Stimulated activated naive CD8-positive, alpha-beta T cell treated with anti-CD3 and anti-CD28 coated beads, Interleukin-15, Interleukin-2, amounts not matched to agents 100 U/mL and 50 U/mL, for 24 hours (primary cell): ENCODE measurements at places on chromosomes 5 and 9.

GRCh38 chr5:141345327-141345726 lies 1.7 kb downstream of the PCDHGA3 start:
- DNase-seq: no peak

DNA sequence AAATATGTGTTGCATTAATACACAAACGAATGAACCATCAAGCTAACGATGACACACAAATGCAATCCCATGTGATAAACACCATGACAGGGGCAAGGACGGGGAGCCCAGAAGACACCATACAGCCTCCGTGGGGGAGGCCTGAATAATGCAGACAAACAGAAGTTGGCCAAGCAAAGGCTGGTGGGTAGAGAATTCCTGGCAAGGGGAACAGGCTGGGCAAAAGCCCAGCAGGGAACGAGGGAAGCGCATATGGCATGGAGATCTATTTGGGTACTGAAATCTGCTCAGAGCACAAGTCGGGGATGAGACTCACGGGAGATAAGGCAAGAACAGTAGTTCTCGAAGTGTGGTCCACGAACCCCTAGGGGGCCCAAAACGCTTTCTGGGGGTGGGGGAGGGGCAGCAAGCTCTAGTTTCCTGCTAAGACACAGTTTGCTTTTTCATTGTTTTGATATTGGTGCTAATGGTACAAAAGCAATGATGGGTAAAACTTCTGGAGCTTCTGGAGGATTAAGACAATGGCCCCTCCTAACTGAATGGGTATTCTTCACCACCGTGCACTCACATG lies 42.9 kb upstream of the FBXW11 start:
- no peak for DNase-seq

- no peak for DNase-seq
These were observed 172.1 kb downstream of the SNX18 start for GRCh38 chr5:54689411-54690251.

DNA sequence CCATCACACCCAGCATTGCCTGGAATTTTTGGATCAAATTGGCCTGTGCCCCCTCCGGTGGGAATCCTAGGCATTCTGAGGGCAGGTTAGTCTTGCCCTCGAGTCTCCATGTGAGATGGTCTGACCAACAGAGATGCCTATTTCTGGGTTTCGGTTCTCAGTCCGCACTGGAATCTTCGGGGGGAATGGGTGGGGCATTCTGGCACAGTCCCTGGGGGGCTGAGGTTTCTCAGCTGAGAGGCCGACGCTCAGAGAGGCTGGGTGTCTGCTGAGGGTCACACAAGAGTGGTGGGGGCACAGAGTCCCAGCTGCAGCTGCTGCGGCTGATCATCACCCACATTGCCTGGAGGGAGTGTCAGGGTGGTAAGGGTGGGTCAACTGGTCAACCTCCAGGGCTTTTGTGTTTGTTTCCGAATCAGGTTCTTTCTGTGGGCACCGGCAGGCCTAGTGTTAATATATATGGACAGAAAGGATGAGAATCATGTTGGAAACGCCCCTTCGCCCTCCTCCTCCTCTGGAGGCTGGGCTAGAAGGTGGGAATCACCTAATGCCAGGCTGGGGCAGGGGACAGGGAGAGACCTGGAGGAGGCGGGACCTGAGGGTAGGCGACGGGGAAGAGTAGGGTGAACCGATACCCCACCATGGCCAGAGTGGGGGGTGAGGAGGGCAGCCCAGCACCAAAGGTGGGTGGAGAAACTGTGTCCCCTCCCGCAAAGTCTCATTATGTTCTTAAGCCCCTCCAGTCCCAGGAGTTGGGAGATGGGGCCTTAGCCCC lies 149.5 kb upstream of the PHYKPL start:
- no peak for DNase-seq

DNA sequence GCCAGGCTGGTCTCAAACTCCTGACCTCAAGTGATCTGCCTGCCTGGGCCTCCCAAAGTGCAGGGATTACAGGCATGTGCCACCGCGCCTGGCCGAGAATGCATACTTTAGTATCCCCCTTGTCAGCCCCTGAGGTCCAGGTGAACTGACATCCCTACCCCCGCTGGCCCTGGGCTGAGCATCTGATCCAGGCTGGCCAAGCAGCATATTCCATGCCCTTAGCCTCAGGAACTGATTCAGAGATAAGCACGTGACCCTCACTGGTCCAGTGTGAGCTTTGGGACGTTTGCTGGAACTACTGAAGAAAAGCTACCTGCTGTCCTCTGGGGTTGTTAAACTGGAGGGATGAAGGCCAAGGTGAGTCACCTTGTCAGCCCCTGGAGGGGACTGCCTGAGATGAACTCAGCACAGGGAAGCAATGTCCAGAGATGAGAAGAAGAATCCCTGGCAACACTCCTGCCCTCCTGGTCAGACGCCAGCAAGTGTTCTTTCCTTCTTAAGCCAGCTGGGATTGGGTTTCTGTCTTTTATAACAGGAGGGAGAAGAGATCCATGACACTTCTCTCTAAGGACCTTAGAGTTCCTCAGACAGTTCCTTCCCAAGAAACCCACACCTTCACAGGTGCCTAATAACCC lies 59.1 kb upstream of the FBXW11 start:
- DNase-seq: no peak

- DNase-seq: no peak
These were observed 6.9 kb upstream of the SLC12A7 start for GRCh38 chr5:1118738-1119137.

GRCh38 chr5:52898961-52899680 lies 90.0 kb upstream of the ITGA2 start:
- DNase-seq: no peak

DNA sequence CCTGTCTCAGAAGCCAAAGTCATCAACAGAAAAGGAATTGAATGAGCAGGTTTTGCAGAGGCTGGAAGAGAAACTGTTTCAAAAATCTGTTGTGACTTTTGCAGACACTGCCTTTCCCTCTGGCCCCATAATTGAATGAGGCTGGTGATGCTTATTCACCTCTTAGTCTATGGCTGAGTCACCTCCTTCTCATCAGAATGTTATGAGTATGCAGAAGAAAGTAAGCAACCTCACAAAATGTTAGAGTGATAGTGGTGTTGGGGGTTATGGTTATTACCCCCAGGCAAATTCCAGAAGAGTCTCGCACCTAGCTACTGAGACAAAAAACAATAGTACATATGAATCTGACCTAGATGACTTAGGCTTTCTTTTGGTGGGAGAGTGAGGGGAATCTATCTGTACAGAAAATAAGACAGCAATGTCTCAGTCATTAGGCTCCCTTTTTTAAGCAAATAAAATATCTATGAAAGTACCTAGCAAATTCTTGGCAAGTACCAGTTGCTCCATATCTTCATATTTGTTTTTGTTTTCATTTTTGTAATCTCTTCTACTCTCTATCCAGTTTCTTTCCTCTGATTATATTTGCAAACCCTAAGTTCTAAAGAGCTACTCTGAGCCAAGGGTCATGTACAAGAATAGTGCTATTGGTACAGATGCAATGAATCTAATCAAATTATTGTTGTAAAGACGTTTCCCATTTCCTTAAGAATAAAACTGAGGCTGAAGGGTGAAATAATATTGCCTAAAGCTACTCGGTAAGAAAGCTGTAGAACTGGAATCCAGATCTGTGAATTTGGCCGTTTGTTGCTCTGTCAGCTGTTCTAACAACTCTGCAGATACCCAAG lies 498.1 kb upstream of the TNC start:
- no peak for DNase-seq

- DNase-seq: peak; percentile 41
These were observed 47.0 kb upstream of the HOMER1 start for GRCh38 chr5:79560771-79561524.

DNA sequence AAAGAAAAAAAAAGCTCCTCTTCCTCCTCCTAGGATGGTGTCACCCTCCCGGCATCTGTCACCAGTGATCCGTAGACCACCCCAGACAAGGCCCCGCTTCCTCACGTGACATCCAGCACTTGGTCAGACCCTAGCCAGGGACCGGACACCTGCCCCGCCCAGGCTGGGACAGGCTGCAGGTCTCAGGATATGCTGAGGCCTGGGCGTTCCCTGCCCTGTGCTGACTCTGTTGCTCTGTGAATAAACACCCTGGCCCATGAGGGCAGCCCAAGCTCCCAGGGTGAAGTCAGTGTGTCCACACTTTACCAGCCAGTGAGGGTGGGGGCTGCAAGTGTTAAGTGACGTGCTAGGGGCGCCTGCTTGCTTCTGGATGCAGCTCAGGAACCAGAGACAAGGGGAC lies 5.6 kb downstream of the EDF1 start:
- DNase-seq: no peak

GRCh38 chr5:124551939-124552279 lies 194.5 kb downstream of the ZNF608 start:
- no peak for DNase-seq

DNA sequence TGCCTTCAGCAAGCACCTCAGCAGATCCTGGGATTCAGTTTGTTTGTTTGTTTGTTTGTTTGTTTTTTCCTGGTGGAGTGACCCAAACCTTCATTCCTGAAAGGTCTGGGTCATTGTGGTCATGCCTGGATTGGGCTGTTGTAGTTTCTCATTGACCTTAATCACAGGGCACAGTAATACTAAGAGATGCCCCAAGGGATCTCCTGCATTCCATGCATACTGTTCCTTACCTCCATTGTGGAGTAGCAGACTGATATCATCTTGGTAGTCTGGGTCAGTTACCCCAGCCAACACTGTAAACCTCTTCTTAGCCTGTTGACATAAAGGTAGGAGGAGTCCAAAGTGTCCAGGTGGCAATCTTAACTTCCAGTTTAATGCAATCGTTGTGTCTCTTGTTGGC lies 1466.7 kb upstream of the CDH9 start:
- DNase-seq: no peak

DNA sequence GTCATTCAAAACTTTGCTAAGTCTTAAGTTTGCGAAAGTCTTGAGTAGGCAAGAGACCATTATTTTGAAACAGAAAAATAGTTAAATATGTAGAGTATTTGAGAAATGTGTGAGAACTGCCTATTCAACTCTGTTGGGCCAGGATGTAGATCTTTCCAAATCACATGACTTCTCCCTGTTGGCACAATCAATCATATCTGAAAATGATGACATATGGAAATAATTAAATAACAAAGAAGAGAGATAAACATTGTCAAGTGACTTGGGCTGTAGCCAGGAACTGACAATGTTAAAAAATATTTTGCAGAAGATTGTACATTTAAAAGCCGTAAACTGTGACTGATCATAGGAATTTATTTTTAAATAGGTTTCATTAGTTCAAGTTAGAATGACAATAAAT lies 104.6 kb upstream of the IL6ST start:
- DNase-seq: no peak

GRCh38 chr9:134245179-134245578 lies 80.8 kb upstream of the RNU6ATAC start:
- DNase-seq: no peak

- DNase-seq: no peak
These were observed 110.4 kb upstream of the GRHPR start for GRCh38 chr9:37311938-37312708.

DNA sequence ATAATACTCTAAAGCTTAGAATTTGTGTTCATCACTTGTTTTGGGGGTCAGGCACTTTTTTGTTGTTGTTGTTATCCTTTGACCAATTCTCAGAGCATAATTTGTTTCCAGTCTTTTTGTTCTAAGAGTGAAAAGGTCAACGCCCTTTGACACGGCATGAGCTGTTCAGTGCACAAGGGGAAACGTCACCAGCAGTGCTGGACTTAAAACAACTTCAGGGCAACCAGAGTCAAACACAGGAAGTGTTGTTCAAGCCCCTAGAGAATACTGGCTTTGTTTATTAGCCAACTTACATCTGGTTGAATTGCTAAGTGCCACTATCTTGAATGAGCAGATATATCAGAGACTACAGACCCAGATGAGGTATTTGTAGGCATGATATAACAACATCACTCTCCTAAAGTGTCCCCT lies 368.9 kb downstream of the TMEM161B start:
- no peak for DNase-seq

DNA sequence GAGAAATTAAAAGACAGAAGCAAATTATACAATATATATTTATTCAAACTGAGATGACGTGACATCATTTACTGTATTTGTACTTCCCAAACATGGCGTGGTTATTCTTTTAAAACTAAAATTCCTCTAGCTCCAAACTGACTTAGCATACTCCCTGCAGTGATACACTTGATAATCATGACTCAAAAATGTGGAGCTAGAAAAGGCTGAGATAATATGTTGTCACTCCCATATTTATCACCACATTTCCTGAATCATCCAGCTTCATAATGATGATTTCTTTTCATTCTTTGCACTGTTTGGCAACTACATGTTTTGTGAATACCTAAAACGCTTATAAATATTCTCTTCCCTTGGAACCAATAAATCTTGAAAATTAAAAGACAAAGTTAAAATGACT lies 341.0 kb downstream of the EBF1 start:
- no peak for DNase-seq

DNA sequence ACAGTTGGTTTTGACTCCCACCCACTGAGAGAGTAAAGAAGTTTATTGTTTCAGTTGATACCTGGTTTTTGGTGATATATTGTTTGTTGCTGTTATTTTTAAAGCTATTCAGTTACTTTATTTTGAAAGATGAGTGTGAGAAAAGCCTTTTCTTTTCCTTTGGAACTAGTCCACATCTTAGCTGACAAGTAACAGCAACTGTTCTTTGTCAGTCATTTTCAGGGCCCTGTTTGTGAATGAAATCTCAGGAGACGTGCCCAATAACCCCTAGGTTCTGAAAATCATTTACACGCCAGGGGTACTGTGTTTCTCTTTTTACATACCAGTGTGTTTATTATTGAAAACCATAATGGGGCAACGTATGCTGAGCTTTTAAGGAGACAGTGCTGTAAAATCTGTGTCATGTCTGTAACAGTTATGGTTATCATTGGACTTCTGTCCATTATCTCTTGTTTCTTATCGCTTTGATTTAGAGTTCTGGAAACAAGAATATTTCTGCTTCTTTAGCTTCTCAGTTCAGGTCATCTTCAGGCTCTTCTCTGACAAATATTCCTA lies 75.0 kb downstream of the LIX1 start:
- no peak for DNase-seq

GRCh38 chr5:165616490-165617405 lies 2111.3 kb downstream of the MAT2B start:
- DNase-seq: no peak

DNA sequence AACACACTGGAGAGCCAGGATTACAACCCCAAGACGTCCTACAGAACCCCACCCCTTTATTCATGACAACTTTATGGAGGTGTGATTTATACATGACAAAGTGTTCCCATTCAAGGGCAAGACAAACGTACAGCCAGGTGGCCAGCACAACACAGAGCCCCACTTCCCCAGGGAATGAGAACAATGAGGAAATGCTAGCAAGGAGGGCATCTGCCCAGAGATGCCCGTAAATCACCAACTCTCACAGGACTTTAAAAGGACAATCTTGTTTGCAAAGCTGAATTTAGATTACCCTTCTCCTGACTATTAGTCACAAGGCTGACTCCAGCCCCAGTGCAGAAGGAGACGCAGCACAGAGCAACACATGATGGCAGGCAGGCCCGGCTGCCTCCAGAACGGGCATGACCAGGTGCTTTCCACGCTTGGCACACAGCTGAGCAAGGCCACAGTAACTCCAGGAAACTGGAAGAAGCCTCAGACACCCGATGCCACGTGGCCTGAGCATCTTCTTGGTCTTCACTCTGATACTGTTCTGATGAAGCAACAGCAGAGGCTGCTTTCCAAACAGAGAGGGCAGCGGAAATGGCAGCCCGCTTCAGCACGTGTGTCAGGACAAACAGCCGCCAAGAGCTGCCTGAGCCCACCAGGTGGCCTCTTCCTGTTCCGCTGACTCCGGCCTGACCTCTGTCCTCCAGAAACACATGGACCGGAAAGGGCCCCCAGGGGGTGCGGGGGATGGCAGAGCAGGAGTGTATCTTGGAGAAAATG lies 51.4 kb downstream of the ROR2 start:
- no peak for DNase-seq

GRCh38 chr9:123406691-123407216 lies 50.8 kb downstream of the CRB2 start:
- no peak for DNase-seq

GRCh38 chr9:113906411-113907110 lies 30.5 kb downstream of the ZNF618 start:
- DNase-seq: no peak
